Right lobe of liver (tissue), 6 donors: ENCODE measurements at places on chromosomes 1 and 21. TPM values are rescaled to one million over a fixed set of nuclear protein-coding genes. Genes with fewer than 3 reads are reported as not detected.

OR2T2 gene
- not detected for total RNA-seq

- no peaks in the 10 kb centered on the region for H3K4me1 ChIP-seq
- no peaks in the 10 kb centered on the region for H3K36me3 ChIP-seq
- no peaks in the 10 kb centered on the region for H3K27me3 ChIP-seq
These were observed 10.1 kb upstream of the USP24 start for GRCh38 chr1:55225228-55225627.

NTRK1 gene
- total RNA-seq: not detected

DNA sequence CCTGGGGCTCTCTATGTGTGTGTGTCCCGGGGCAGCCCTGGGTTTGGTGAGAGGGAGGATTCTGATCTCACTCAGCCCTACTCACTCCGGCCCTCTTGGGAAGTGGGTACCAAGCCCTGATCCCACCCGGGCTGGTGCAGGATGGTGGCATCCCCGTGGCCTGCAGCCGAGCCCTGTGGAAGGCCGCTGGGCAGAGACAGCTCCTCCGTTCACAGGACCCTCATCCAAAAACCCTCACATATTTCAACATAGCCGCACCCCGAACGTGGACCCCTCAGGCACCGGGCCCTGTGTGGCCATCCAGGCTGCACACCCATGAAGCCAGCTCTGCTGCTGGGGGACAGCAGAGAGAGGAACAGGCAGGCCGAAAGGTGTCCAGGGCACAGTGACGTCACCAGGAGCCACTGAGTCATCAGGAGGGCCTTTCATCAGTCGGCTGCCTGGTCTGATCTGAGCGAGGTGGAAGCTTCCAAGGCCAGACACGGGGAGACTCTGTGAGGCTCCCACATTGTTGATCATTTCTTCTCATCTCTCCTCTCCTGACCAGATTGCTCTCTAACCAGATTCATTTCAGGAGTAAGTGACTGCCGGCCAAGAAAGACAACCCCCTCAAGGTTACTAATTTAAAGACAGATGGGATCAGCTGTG lies 16.2 kb upstream of the GPR157 start:
- H3K36me3 ChIP-seq: no peaks in the 10 kb centered on the region
- no peak for DNase-seq
- H3K27me3 ChIP-seq: no peaks in the 10 kb centered on the region
- no peak overlapping the region for H3K4me3 ChIP-seq

- no peak for DNase-seq
- no peaks in the 10 kb centered on the region for H3K36me3 ChIP-seq
- no peaks in the 10 kb centered on the region for H3K4me1 ChIP-seq
- no peaks in the 10 kb centered on the region for H3K27me3 ChIP-seq
- H3K27ac ChIP-seq: no peak overlapping the region
- no peak overlapping the region for H3K4me3 ChIP-seq
These were observed 55.1 kb downstream of the UBE2T start for GRCh38 chr1:202286622-202287097.

DNA sequence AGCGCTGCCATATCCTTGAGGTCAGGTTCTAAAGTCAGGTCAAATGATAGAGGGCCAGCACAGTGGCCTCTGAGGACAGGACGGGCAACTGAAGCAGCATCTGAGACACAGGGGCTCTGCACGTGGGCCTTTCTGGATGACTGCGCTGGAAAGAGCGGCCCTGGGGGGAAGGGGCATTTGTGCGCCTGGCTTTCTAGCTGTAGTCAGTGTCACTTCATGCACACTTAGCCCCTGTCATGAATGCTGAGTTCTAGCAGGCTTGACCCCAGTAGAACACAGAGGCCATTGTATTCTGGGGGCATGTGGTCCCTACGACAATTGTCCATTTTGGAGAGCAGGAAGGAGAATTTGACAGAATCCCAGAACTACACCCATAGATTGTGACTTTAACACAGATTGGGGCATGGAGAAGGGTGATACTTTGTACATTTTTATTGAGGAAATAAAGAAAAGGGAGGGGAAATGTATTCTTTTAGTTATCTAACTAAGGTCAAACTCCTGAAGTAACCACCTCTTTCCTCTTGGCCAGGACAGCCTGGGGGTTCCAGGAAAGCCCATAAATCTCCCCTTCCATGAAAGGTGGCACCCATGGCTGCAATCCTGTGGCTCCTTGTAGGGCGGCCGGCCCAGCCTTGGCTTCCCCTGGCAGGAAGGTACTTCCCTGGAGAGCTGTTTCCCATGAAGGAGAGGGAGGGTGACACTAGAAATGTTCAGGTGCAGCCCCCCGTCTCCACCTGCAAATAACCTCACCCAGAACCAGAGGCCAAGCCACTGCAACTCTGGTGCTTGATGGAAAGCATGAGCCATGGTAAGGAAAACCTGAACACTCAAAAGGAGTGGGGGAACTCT lies 34.4 kb downstream of the NTPCR start:
- H3K27ac ChIP-seq: no peak overlapping the region
- no peaks in the 10 kb centered on the region for H3K4me1 ChIP-seq
- no peaks in the 10 kb centered on the region for H3K27me3 ChIP-seq
- H3K4me3 ChIP-seq: no peak overlapping the region
- H3K36me3 ChIP-seq: no peaks in the 10 kb centered on the region

DNA sequence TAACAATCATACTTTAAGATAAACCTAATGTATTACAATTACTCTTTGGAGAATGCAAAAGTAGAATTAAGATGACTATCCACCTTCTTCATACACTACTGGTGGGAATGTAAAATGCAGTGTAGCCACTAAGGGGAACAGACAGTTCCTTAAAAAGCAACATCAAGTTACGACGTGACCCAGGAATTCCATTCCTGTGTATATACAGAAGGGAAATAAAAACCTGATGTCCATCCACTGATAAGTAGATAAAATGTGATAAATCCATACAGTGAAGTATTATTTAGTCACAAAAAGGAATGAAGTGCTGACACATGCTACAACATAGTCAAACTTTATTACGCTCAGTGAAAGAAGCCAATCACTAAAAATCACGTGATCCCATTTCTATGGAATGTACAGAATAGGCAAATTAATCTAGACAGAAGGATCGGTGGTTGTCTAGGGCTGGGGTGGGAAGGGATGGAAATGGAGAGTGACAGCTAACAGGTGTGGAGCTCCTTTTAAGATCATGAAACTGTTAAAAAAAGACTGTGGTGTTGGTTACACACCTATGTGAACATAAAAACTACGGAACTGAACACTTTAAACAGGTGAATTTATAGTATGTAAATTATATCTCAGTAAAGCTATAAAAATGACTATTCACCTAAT lies 42.1 kb downstream of the NRIP1 start:
- no peaks in the 10 kb centered on the region for H3K36me3 ChIP-seq
- H3K4me1 ChIP-seq: peaks cover 21% of the 10 kb centered on the region
- no peak overlapping the region for H3K4me3 ChIP-seq
- no peak for DNase-seq

DNA sequence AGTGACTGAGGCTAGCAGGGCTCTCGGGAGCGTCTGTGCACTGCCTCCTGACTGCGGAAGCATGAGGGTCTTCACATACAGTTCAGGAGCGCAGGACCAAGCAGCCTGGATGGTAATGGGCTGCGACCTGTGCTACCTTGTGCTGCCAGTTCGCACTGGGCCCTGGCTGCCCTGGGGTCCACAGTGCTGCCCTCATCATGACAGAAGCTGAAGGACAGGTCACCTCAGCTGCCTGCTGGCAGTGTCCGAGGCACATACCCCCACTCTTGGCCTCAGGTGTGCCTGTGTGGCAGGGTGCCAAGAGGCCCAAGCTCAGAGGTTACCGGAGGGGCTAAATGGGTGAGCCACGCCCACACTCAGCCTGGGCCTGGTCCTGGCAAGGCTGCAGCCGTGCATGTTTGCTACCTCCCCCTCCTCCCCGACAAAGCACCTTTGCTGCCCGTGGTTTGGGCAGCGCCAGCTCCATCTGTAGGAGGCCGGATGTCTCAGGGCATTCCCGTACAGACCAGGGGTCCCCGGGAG lies 4.4 kb downstream of the JMJD4 start:
- H3K4me1 ChIP-seq: no peaks in the 10 kb centered on the region
- no peaks in the 10 kb centered on the region for H3K27me3 ChIP-seq
- no peak overlapping the region for H3K4me3 ChIP-seq

- H3K4me3 ChIP-seq: no peak overlapping the region
- DNase-seq: no peak
These were observed 369.8 kb downstream of the NPHP4 start for GRCh38 chr1:5622412-5622811.

DNA sequence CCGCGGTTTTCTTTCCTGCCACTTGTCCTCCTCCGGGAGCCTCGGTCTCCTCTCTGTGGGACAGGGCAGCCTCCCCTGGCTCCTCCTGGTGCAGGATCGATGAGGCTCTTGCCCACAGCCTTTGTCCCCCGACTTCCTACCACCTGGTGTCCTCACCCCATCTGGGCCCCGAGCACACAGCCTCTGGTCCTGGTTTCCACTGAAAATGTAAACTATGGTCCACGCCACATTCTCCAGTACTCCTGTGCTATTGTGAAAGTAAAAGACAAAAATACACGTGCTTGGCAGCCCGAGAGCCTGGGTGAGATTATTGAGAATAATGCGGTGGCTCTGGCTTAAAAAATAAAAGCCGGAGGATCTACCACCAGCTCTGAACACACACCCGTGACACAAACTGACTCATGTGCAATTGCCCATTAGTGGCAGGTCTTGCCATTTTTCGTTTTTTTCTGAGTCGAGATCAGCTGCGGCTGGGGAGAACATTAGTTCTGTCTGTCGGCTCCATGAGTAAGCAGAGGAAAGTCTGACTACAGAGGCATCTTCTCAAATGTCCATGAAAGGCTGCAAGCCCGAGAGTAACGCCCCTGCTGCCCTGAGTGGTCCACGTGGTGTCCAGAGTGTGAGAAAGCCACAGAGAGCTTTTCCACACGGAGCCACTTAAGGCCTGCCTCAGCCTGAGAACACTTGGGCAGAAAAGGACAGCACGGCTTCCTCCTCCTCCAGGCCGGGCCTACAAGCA lies 5.7 kb upstream of the COL6A2 start:
- no peak overlapping the region for H3K4me3 ChIP-seq
- H3K27ac ChIP-seq: no peak overlapping the region
- H3K36me3 ChIP-seq: no peaks in the 10 kb centered on the region
- DNase-seq: no peak

DNA sequence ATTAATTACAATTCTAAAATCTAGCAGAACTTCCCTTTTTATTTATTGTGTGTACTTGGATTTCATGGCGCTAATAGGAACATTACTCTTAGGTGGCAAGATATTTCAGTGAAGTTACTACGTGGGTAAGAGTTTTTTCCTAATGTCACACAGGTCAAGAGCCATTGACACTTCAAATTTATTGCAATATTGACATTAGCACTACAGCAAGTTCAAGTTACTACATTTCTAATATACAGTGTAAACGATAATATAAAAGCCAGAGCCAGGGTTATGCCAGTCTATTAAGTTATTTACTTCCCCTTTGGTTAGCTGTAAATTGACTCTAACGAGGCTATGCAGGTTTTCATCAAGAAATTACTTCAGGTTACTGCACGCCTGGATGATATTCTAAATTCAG lies 29.7 kb downstream of the CHODL start:
- H3K36me3 ChIP-seq: no peaks in the 10 kb centered on the region
- DNase-seq: no peak
- no peaks in the 10 kb centered on the region for H3K4me1 ChIP-seq
- H3K27me3 ChIP-seq: no peaks in the 10 kb centered on the region
- H3K4me3 ChIP-seq: no peak overlapping the region
- no peak overlapping the region for H3K27ac ChIP-seq

GRCh38 chr1:247639381-247639981 lies 34.1 kb downstream of the OR2G3 start:
- H3K4me1 ChIP-seq: no peaks in the 10 kb centered on the region
- H3K36me3 ChIP-seq: no peaks in the 10 kb centered on the region
- H3K4me3 ChIP-seq: peak overlapping the region; percentile 20
- no peaks in the 10 kb centered on the region for H3K27me3 ChIP-seq

DNA sequence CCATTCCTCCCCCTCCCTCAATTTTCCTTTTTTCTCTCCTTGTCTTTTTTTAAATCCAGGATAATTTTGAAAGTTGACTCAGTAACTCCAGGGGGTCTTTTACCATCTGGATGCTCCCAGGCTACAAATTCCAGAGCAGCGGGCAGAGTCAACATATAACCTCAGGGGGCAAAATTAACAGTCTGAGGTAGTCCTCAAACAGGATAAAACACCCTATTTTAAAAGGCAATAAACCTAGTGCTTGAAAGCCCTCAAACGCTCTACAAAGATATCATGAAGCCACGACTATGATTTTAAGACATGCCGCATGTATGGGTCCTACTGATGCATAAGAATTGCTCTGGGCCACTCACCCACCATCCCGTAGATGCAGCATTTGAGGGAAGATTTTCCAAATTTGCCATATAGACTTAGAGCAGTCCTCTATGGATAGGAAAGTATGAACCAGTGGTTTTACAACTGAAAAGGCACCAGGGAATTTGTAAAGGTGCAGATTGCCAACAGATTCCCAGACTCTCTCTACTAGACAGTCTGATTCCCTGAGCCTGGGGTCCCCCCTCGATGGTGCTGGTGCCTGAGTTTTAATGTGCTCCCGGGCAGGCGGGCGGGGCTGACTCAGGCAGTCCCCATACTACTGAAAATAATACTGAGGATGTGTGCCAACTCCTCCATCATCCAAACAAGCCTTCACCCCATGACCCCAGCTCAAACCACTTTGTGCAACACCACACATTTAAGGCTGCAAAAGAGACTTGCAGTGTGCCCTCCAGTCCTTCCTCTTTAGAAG lies 37.2 kb downstream of the PTPN14 start:
- no peaks in the 10 kb centered on the region for H3K27me3 ChIP-seq
- no peaks in the 10 kb centered on the region for H3K36me3 ChIP-seq
- no peak for DNase-seq
